ENCODE measurements at places on chromosomes 4 and X.

- no peak for DNase-seq
These were observed 345.6 kb downstream of the RPA4 start for GRCh38 chrX:97229318-97229717.

DNA sequence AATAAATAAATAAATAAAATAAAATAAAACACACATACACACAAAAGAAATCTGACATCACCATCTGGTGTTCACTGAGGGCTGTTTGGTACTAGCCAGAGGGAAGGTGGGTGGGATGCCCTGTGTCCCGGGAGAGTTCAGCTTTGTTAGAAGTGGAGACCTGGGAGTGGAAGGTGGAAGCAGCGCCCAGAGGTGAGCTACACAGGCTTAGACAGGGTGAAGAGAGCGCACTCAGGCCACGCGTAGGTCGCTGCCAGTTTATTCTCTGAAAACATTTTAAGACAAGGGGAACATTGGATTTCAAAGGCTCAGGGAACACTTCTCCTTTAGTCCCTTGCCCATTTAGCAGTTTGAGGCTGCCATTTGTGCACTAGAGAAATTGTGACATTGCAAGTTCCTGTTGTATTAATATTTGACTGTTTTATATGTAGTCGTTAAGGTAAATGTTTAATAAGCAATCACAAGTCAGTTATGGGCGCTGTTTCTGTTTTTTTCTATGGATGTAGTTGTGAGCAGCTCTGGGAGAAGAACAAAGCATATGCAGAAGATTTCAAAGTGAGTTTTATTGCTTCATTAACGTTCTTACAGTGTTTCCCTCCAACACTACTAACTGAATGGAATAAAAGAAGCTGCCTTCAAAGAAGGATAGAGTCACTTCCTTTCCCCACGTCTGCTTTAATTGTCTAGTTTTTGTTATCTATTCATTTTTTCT is 405.5 kb upstream of the NR3C2 start:
- DNase-seq, result no peak

GRCh38 chr4:20420916-20421602 is 169.4 kb downstream of the SLIT2 start:
- DNase-seq, result no peak

- DNase-seq, result peak; percentile 35
These were observed 229.0 kb downstream of the ANK2 start for GRCh38 chr4:113278324-113278934.

- DNase-seq, result no peak
These were observed 70.9 kb upstream of the UGT2B7 start for GRCh38 chr4:69025191-69025998.

DNA sequence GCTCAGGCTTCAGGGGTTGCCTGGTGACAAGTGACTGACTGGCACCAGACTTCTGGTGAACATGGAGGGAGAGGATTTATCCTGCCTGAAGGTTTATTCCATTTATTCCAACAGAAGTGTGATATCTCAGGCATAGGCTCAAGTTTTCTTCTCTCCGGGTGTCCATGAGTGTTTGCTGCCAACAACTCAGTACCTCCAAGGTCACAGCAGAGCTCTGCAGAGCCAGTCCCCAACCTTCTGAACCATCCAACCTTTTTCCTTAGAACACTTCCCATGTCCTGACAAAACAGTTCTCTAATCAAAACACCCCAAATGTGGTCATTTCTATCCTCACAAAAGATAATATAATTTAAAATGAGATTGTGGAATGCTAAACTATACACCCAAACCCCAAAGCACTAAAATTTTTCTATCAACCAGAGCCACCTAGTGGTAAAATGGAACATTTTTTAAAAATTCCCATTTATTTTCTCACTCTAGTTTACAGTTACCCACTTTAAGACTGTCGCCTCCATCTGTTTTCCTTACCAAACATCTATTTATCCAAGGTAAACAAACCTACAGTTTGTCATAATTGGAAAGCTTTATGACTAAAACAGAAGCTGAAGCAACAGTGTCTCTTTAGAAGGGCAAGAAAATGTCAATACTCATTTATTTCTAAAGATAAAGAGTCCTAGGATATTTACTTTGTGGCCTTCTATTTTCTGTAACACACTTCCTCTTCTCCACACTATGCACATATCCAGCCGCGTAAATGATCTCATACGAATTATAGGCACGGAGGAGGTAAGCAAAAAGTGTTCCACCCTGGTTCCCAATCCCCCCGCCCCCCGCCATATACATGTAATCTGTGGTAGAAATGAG is 39.5 kb downstream of the TMEM154 start:
- DNase-seq, result no peak
